ENCODE measurements at places on chromosomes 7 and 10.

- no peak for DNase-seq
These were observed 25.2 kb upstream of the ING3 start for GRCh38 chr7:120925392-120925791.

- peak; percentile 35 for DNase-seq
These were observed 112.5 kb downstream of the RALA start for GRCh38 chr7:39735903-39736302.

DNA sequence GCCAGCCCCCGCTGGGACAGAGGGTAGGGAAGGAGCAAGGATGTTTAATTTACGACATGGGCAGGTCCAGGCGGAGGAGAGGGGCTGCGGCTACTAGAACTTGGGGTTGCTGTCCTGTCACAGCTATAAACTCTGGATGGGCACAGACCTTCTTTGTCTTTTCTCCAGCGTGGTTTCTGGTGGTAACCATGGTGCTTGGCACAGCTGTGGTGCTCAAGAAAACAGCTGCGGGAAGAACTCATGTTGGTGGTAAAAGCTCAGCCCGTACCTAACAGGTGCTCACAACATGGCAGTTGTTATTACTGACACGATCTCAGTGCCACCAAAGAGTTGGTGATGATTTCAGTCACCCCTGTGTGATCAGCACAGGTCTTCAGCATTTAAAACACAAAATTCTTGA, 13.8 kb downstream of the BAIAP2L1 start:
- DNase-seq = no peak

DNA sequence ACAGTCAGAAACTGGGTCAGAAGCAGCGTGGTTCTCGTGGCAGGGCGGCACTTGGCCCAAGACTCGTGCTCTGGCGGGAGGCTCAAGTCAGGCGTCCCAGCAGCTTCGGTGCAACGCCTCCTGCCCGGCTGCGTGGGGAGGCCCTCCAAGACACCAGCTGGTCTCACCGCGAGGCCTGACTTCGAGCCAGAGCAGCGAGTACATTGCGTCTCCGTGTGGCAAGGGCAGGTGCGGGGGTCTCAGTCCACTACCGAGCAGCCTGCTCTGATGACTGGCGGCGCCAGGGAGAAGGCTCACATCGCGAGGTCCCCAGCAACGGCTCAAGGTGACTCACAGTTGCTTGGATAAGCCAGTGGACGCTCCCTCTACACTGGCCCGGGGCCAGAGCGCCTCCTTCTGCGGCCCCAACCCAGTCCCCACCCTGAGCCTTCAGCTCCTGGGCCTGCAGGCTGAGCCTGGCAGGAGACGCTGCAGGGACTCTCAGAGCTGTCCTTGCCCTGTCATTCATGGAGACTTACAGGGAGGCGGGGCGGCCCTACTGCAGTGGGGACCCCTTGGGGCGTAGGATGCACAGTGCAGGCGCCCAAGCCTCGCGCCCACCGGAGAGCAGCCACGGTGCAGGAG, 41.9 kb upstream of the PRKAR1B start:
- peak; percentile 16 for DNase-seq

GRCh38 chr10:132388891-132389432, 8.0 kb upstream of the PWWP2B start:
- no peak for DNase-seq

- DNase-seq = no peak
These were observed 288.0 kb downstream of the PTPRN2 start for GRCh38 chr7:158299607-158300006.

GRCh38 chr7:78041423-78041822, 242.8 kb downstream of the PHTF2 start:
- no peak for DNase-seq

DNA sequence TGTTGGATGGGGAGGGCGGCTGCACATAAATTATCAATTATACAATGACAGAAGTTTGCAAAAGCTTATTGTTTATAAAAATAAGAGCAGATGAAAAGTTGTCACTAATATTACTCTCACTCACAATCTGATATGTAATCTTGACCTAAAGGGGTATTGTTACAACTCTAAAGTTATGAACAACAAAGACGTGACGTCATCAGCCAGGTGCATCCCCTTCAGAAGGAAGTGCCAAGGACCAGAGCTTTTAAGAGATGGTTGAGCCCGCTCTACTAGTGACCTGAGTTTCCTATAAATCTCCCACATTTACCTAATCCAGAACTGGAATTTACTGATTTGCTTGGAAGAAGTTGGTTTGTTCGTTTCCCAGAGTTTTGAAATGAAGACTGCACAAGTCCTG, 247.7 kb upstream of the MGMT start:
- no peak for DNase-seq

DNA sequence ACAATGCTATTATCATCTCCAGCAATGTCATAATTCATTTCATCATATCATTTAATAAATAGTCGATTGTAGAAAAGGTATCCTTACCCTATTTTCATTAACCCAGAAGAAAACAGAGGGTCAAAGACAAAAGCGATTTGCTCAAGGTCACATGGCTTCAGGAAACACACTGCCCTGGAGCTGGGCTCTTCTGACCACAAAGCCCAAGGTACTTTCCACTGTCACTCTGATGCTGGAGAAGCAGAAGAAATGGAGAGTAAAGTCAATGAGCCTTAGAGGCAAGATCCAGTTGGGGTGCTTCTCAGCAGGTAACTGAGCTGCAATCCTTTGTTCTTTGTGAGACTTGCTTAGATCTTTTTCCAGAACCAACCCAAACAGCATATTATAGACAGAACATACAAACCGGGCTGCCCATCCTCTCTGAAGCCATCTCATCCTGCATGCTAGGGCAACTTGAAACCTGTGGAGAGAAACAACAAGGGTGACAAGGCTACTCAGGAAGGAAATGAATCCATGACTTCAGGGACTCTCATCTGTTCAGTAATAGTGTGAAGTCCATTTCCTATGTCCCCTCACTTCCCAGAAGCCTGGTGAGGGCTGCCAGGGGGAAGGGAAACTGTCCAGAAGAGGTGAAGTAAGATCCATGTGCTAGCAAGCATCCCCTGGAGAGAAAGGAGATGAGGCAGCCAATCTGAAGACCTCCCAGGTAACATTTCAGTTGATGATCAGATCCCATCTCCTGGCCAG, 148.6 kb upstream of the SVIL start:
- no peak for DNase-seq

GRCh38 chr7:99125505-99125865, 18.4 kb downstream of the SMURF1 start:
- no peak for DNase-seq

DNA sequence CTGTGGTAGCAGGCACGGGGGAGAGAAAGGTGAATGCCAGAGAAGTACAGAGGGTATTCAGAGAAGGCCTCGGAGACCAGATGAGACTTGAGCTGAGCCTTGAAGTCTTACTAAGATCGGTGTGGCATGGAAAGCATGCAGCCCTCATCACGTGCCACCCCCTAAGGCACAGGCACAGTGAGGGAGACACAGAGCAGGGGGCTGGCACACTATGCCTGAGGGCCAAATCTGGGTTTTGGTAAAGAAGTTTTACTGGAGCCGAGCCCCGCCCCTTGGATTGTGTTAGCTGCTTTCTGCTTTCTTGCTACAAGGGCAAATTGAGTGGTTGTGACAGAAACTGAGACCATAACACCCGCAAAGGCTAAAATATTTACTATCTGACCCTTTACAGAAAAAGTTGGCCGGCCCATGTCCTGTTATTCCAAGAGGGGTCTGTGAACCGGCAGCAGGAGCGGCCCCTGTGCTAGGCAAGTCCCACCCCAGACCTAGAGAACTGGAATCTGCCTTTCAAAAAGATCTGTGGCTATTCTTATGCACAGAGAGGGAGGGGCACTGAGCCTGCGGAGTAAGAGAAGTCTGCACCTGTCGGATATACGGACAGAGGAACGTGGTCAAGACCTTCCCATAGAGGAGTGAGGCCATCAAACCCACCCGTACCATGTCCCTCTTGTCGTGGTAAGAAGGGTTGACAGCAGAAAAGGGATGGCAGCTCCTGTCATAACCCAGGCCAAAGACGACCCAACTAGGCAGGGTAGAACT, 109.3 kb upstream of the RHEB start:
- no peak for DNase-seq

DNA sequence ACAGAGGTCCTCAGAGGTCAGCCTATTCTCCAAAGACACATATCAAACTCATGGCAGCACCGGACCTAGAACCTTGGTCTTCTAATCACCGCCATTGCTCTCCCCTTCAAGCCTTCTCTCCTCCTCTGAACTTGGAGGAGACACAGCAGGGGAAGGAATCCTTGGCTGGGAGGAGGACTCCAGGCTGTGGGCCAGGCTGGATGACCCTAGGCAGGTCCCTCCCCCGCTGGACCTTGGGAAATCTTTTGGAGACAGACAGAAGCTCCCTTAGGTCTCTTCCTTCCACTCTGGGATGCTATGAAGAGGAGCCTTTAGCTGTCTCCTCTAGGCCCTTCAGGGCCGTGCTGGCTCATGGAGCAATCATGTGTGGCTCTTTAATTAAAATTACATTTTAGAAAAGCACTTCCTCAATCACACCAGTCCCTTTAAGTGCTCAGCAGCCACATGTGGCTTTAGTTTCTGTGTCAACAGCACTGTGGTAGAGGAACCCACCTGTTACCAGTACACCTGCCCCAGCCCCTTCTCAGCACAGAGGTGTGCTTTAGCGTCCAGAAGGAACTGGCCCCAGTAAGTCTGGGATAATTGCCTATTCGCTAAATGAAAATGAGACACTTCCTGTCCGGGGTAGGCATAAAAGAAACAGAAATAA, 238.2 kb downstream of the CELF2 start:
- no peak for DNase-seq

- no peak for DNase-seq
These were observed 49.1 kb downstream of the RAB11FIP2 start for GRCh38 chr10:117997673-117998072.

GRCh38 chr7:98051118-98051744, 55.4 kb upstream of the LMTK2 start:
- DNase-seq = peak; percentile 62

GRCh38 chr7:66537380-66537779, 91.3 kb upstream of the KCTD7 start:
- DNase-seq = no peak

GRCh38 chr7:1219498-1219897, 13.2 kb upstream of the UNCX start:
- DNase-seq = no peak

GRCh38 chr10:506451-507354, 182.8 kb downstream of the DIP2C start:
- DNase-seq = no peak

DNA sequence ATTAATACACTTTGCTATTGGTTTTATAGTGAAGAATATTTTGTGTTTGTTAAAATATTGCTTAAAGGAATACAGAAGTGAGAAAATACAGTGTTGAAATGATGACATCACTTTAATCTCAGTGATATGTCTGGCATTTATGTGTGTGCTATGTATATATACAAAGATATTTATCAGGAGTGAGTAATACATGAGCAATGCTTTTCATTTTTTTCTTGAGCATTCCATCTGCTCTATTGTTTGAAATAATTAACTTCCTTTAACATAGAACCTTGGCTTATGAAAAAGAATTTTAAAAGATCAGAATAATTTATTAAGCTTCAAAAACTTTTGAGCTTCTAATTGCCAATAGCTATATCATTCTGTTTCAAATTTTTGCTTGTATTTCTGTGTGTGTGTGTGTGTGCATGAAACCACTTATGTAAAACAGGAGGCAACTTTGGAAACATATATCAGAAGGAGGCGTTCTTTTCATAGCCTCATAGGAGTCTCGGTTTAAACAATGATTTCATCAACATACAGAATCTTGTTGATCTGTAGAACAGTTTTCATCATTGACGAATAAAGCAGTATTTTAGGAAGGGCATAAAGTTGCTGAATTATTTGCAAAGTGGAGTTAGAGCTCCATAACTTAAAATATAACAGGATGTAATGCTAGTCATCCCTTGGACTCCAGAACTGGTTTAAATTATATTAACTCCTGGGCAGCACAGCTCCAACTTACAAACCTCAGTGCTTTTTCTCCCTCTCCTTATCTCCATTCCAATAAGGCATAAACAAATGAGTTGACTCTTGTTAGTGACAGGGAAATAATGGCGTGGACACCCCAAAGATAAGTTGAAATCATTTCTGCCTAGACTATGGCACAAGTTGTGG, 228.4 kb upstream of the DGKB start:
- DNase-seq = no peak

DNA sequence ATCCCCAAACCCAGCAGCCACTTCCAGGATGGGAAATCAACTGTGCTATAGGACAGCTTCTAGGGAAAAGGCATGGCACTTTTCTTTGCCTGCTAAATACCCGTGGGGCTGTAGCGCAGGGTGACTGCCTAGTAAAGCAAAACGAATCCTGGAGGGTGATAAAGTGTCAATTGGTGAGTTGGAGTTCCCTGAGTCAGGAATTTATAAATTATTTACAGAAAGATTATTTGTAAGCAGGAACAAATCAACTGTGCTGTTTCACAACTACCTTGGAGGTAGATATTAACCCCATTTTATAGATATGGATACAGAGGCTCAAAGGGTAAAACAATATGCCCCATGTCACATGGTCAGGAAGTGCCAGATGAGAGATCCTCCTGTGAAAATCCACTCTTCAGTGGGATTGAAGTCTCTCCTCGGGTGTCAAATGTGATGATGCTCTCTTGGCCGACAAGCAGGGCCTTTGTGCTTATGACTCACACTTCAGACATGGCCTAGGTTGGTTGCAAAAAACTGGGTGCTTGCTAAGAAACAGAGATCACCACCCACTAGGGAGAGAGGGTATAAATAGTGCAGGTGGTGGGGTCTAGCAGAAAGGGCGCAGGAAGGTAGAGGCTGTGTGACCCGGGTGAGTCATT, 383.2 kb upstream of the ZMIZ1 start:
- DNase-seq = no peak

DNA sequence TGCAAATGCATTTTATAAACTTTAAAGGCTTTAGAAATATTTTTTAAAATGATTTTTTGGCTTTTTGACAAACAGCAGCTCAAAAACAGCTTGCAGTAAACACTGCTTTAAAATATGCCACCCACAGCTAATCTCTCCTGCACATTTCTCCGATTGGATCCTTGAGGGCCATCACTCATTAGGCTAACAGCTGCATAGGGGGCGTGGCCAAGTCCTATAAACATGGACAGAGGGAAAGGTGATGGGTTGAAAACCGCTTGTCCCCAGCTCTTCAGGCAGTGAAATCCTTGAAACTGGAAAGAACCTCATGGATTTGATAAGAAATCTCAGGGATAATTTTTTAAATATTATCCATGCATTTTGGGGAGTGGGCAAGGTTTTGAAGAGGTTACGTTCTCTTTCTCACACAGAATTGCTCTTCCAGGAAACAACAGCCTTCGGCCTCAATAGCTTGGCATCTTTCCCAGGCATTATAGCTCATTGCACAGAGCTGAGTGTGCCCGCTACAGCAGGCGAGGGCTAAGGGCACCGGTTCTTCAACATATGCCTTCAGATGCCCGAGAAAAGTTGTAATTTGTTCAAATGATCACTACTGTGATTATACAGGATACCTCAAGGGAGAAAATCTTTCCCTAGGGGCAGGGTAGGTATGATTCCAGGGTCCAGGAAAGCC, 1.7 kb downstream of the PLEKHS1 start:
- no peak for DNase-seq

DNA sequence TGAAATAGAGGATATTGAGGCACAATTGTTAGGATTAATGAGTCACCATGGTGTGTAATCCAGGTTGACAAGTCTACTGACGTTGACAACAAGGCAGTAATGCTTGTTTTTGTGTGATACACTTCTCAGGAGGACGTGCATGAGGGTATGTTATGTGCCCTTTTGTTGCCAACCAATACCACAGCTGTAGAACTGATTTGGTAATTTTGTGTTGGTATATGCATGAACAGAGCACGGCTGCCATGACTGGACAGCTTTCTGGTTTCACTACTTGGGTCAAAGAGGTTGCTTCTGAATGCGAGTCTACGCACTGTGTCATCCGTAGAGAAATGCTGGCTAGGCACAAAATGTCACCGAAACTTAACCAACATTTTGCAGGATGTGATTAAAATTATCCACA, 32.9 kb downstream of the PHTF2 start:
- DNase-seq = no peak

- DNase-seq = no peak
These were observed 74.9 kb upstream of the COL13A1 start for GRCh38 chr10:69726850-69727249.

Data from activated naive CD8-positive, alpha-beta T cell treated with anti-CD3 and anti-CD28 coated beads for 36 hours (primary cell).